ENCODE measurements at places on chromosomes 4 and X.

- no peak for DNase-seq
These were observed 29.1 kb downstream of the PPP2R2C start for GRCh38 chr4:6443035-6444023.

GRCh38 chr4:13968723-13969122 lies 341.2 kb upstream of the BOD1L1 start:
- no peak for DNase-seq

GRCh38 chr4:39820186-39820585 lies 122.2 kb downstream of the UBE2K start:
- DNase-seq = no peak

GRCh38 chr4:121056066-121056465 lies 16.3 kb downstream of the NDNF start:
- no peak for DNase-seq

- DNase-seq = no peak
These were observed 162.0 kb upstream of the ATP6AP2 start for GRCh38 chrX:40418813-40419195.

- DNase-seq = no peak
These were observed 36.9 kb upstream of the PUDP start for GRCh38 chrX:7184816-7185215.

GRCh38 chr4:71275004-71275403 lies 63.8 kb upstream of the SLC4A4 start:
- no peak for DNase-seq

GRCh38 chr4:7716010-7716721 lies 223.5 kb downstream of the AFAP1 start:
- no peak for DNase-seq

DNA sequence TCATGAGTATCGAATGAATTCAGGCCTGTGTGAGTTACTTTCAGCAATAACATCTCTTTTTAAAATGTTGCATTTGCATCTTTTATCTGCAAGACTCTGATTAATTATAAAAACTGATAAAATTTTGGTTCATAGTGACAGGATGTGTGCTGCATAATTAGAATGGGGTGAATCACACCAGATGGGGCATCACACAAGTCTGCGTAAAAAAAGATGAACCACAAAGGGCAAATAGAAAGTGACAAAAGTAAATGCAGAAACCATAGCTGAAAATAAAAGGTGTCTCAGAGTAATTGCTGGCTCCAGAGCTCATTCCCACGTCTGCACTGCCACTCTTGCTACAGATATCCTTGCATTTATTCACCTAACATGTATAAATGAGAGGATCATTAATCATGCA lies 131.1 kb downstream of the HS3ST1 start:
- DNase-seq = no peak

DNA sequence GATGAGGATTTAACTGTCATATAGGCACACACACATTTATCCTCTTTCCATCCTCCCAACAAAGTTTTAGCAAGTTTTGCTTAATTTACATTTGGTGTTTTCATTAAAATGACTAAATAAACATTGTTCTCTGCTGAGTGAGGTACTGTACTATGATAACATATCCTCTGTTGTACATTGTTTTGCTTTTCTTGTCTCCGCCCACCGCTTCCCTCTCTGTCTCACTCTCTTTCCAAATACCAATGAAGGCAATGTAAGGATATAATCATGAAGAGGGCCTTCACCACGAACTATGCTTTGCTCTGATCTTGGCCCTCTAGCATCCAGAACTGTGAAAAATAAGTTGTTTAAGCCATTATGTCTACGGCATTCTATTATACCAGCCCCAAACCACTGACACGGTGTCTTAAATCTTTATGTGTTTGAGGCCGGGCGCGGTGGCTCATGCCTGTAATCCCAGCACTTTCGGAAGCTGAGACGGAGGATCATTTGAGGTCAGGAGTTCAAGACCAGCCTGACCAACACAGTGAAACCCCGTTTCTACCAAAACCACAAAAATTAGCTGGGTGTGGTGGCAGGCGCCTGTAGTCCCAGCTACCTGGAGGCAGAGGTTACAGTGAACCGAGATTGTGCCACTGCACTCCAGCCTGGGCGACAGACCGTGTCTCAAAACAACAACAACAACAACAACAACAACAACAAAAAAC lies 65.3 kb downstream of the HPRT1 start:
- no peak for DNase-seq

GRCh38 chrX:2452317-2452784 lies 48.4 kb downstream of the DHRSX start:
- DNase-seq = no peak

- DNase-seq = no peak
These were observed 21.6 kb downstream of the PCDH18 start for GRCh38 chr4:137510557-137511265.

DNA sequence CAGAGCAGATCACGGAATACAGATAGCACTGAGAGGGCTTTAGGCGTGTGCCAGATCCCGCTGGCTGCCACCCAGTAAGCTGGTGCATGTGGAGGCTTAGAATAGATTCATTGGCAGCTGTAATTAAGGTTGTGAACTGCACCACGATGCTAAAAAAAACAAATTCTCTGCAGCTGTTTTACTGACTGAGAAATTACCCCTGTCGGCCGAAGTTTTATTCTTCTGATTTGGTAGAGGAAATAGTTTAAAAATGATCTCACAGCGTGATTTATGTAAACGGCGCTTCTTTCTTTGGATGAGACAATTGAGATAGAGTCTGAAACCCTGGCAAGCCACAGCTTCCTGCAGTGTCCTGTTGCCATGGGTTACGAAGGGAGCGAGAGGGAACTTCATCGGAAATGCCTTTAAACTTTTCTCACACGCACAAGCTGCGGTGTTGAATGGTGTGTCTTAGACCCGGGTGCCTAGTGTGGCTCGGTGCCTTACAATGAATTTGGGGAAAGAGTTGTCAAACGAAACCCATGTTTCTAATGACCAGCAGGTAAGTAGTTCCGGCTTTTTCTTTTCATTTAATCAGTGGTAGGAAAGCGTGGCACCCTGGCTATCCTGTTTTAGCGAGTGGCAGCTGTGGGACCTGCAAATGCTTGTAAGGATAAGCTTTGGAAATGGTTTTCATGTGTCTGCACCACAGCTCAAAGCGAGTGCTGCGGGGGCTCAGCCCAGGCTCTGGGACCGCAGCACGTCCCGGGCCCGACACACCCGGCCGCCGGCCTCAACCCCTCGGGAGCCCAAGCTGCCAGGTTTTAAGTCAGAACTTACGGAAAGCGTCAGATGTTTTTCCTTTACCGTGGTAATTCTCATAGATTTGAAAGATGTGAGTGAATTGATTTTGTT lies 71.7 kb upstream of the HGFAC start:
- peak; percentile 56 for DNase-seq

DNA sequence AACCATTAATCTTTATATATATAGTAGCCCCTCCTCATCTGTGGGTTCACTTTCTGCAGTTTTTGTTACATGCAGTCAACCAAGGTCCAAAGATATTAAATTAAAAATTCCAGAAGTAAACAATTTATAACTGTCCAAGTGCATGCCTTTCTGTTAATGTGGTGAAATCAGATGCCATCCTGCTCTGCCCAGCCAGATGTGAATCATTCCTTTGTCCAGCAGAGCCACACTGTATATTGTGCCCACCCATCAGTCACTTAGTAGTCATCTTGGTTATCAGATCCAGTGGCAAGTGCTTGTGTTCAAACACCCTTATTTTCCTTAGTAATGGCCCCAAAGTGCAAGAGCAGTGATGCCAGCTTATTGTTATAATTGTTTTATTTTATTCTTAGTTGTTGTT lies 17.2 kb upstream of the PRDM5 start:
- DNase-seq = no peak

GRCh38 chrX:154484255-154485149 lies 1.9 kb downstream of the UBL4A start:
- DNase-seq = peak; percentile 20

GRCh38 chr4:138452826-138453225 lies 210.7 kb upstream of the SLC7A11 start:
- no peak for DNase-seq

DNA sequence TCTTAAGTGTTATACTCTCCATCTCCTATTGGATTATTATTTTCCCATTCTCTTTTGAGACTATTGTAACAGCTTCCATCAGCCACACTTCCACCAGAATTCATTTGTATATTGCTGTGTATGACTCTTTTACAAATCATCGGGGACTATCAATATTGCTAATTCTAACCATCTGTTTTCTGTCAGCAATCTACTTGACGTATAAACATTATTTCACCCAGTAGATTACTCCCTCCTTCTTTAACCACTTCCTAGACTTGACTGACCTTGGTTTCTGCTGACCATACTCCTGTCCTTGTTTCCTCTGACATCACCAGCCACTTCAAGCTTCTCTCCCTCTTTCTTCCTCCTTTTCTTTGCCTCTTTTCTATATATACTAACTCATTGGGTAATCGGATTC lies 402.9 kb downstream of the PCDH18 start:
- no peak for DNase-seq

- DNase-seq = no peak
These were observed 53.5 kb upstream of the IL21 start for GRCh38 chr4:122674371-122674770.

GRCh38 chr4:154329939-154330338 lies 161.7 kb downstream of the DCHS2 start:
- DNase-seq = no peak

GRCh38 chr4:529563-529962 lies 30.6 kb downstream of the PIGG start:
- no peak for DNase-seq

DNA sequence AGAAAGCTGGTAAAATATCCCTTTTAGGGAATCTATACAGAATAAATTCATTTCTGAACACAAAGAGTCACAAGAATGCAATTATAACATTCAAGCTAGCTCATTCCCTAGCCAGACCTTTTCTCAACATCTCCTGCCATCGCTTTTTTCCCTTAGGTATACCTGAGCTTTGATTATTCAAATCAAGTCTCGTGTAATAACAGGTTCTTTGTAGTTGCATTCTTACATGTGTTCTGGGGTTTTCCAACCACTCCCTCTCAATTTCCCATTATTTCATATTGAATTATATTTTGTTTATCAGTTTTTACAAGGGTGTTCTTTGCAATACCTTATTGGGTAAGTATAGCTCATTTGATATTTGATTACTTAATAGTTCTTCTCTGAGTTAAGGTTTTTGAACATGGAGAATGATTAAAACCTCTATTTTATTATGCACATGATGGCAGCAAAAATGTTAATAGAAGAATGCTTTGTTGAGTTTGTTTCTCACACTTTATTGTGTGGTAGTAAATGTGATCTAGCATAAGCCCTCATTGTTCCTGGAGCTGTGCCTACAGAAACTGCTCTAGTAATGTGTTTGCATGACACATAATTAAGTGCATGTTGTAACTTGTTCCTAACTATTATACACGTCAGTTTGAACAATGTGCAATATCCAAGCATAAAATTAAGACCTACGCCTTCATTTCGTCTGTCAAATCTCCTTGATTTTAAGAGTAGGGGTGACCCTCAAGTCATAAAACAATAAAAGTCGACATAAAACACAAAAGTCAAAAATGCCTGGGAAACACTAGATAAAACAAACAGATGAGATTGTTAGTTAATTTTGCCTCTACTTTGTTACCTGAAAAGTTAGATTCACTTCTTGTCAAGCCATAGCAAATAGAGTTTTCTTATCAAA lies 124.0 kb upstream of the POF1B start:
- DNase-seq = no peak

GRCh38 chr4:56129431-56129861 lies 180.7 kb downstream of the CEP135 start:
- DNase-seq = peak; percentile 3

GRCh38 chrX:70254063-70254400 lies 6.0 kb downstream of the P2RY4 start:
- DNase-seq = no peak

GRCh38 chr4:168844353-168845049 lies 165.6 kb downstream of the CBR4 start:
- no peak for DNase-seq

DNA sequence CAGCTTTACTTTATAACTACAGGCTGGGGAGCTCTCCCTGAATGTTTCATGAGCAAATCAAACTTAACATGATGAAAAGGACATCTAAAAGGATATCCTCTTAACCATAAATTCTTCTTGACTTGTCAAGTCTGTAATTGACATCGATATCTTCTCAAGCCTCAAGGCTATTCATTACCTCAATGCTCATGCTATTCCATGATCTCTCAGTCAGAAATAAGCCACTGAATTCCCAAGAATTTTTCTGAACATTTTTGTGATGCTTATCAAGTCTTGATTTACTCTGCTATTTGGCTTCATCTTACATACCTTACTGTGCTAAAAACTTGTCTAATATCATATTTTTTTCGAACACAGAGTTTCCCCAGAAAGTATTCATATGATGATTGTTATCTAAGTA lies 433.4 kb downstream of the PDGFC start:
- no peak for DNase-seq

- DNase-seq = no peak
These were observed 17.3 kb upstream of the C1GALT1C1 start for GRCh38 chrX:120647127-120647526.

DNA sequence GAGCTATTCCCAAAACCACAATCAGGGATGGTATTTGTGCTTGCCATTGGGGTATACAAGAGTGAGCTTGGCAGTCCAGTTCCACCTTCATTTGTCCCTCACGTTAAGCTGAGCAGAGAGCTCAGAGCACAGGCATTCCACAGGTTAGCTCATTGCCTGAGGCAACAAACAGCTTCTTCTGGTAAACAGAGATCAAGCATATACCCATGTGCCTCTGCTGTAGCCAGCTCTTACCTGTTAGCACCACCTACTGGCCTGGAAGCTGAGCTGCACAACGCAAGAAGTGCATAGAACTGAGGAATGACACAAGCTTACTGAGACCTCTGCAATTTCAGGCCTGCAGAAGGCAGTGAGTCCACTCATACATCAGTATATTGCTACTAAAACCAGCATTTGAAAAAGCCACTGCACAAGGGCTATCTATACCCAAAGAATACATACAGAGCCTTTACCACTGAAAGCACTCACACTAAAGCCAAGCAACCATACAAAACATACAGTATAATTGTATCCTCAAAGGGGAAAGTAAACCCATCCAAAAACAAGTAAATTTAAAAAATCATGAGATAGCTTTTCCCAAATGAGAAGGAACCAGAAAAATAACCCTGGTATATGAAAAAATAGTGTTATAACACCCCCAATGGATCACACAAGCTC lies 258.3 kb upstream of the GABRA2 start:
- no peak for DNase-seq
